H1 (cell line): ENCODE measurements at places on chromosomes 13 and 19.

GRCh38 chr13:90118467-90119071 is 1228.9 kb upstream of the MIR17HG start:
- no peak for DNase-seq

DNA sequence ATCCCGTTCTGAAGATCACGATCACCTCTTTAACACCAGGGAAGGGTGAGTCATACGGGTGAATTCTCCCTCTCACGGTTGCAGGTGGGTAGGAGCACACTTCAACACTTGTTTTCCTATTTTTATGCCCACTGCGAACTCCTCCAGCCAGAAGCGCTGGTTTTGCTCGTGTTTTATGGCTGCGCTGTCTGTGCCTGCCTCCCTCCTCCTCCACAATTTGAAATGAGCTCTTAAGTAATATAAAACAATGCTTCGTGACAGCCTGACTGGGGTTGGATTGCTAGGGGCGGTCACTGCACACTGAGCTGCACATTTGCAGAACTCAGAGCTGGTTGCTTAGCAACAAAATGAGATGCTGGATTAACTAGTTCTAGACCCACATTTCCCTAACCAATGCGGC is 12.9 kb downstream of the CCDC70 start:
- no peak for DNase-seq

DNA sequence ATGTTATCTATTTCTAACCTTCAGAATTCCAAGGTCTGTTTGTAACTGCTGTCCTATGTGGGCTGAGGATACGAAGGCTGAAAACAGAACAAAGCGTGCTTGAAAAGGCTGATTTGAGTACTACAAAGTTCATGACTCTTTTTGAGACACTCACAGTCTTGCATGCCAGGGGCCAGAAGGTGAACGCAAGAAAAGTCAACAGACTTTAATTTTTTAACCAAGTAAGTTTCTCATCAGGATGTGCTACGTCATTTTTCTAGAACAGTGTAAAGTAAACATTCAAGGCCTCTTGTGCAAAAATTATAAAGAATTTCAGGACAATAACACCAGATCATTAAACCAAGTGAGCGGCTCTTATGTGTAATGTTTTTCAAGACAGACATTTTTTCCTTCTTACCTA is 163.5 kb downstream of the COG6 start:
- no peak for DNase-seq

- DNase-seq: no peak
Observed at GRCh38 chr13:25729201-25729600, 322.6 kb downstream of the SHISA2 start.

GRCh38 chr13:39503048-39503447 is 99.9 kb downstream of the LHFPL6 start:
- DNase-seq: no peak

GRCh38 chr13:21450936-21451335 is 8.2 kb downstream of the ZDHHC20 start:
- DNase-seq: no peak

- no peak for DNase-seq
Observed at GRCh38 chr13:106681997-106682396, 114.1 kb upstream of the ARGLU1 start.

GRCh38 chr13:100589178-100589725 is 663 bp upstream of the GGACT start:
- DNase-seq: no peak

GRCh38 chr19:21910318-21910717 is 74.3 kb upstream of the ZNF43 start:
- DNase-seq: no peak

- no peak for DNase-seq
Observed at GRCh38 chr13:31896427-31896826, 135.1 kb upstream of the FRY start.

DNA sequence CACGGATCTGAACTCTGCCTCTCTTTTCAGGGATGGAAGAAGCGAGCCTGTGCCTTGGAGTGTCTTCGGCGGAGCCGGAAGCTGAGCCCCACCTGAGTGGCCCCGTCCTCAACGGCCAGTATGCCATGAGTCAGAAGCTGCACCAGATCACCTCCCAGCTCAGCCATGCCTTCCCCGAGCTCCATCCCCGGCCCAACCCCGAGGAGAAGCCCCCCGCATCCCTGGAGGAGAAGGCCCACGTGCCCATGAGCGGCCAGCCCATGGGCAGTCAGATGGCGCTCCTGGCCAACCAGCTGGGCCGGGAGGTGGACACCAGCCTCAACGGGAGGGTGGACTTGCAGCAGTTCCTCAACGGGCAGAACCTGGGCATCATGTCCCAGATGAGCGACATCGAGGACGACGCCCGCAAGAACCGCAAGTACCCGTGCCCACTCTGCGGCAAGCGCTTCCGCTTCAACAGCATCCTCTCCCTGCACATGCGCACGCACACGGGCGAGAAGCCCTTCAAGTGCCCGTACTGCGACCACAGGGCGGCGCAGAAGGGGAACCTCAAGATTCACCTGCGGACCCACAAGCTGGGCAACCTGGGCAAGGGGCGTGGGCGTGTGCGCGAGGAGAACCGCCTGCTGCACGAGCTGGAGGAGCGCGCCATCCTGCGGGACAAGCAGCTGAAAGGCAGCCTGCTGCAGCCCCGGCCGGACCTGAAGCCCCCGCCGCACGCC is 71.5 kb downstream of the ZNF536 start:
- DNase-seq: no peak

- DNase-seq: peak; percentile 96
Observed at GRCh38 chr19:4678881-4679790, 9.0 kb upstream of the MYDGF start.

- DNase-seq: no peak
Observed at GRCh38 chr19:28489776-28490175, 723.2 kb downstream of the UQCRFS1 start.

- DNase-seq: no peak
Observed at GRCh38 chr13:27252467-27252866, 1.1 kb downstream of the RPL21 start.

- no peak for DNase-seq
Observed at GRCh38 chr19:37413313-37414084, 42.6 kb downstream of the ZNF527 start.

DNA sequence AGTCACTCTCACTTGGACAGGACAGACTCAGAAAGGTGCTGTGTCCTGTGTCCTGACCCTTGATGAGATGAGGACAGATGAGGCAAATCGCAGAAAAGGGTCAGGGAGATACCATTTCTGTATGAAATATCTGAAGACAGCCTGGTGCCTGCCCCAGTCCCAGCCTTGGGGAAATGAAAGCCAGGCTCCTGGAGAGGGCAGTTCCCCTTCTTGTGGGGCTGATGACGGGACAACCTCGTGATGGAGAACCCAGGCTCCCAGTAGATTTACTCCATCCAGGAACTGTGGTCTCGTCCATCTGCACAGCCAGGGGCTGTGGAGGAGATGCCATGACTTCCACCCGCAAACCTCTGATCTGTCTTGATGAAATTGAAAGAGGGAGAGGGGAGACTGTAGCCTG is 13.8 kb downstream of the LILRB1 start:
- no peak for DNase-seq

DNA sequence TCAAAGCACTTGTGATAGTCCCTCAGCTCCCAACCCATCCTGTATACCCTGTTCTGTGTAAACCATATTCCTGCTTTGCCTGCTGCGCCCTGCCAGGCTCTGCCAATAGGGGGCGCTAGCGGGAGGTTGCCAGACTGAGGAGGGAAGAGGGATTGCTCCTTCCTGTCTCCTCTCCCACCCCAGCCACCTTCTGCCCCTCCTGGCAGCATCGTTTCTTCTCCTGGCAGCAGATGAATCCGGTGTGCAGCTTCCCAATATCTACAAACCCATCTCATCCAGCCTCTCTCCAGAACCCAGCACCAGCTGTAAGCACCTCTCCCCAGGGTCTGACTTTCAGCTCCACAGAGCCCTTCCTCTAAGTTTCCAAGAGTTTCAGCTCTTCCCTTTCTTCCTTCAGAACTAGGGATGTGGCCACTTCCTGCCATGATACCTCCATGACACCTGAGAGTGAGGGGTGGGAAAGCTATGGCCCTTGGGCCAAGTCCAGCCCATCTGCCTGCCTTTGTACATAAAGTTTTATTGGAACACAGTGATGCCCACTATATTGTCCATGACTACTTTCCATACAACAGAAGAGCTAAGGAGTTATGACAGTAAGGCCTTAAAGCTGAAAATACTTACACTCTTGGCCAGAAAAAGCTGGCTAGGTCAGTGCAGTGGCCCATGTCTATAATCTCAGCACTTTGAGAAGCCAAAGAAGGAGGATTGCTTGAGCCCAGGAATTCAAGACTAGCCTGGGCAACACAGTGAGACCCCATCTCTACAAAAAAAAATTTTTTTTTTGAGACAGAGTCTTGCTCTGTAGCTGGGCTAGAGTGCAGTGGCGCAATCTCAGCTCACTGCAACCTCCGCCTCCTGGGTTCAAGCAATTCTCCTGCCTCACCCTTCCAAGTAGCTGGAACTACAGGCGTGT is 34.5 kb upstream of the ATP1A3 start:
- peak; percentile 98 for DNase-seq

- DNase-seq: no peak
Observed at GRCh38 chr13:41520016-41520659, 62.8 kb downstream of the RGCC start.

DNA sequence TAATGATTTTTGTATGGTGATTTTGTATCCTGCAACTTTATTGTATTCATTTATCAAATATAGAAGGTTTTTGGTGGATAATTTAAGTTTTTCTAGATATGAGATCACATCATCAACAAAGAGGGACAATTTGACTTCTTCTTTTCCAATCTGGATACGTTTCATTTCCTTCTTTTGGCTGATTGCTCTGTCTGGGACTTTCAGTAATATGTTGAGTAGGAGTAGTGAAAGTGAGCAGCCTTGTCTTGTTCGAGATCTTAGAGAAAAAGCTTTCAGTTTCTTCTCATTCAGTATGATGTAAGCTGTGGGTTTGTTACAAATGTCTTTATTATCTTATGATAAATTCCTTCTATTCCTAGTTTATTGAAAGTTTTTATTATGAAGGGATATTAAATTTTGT is 352.0 kb upstream of the DACH1 start:
- no peak for DNase-seq

GRCh38 chr19:35757231-35757748 is 461 bp upstream of the HSPB6 start:
- DNase-seq: no peak

GRCh38 chr19:5107432-5108122 is 138.7 kb downstream of the KDM4B start:
- DNase-seq: no peak

DNA sequence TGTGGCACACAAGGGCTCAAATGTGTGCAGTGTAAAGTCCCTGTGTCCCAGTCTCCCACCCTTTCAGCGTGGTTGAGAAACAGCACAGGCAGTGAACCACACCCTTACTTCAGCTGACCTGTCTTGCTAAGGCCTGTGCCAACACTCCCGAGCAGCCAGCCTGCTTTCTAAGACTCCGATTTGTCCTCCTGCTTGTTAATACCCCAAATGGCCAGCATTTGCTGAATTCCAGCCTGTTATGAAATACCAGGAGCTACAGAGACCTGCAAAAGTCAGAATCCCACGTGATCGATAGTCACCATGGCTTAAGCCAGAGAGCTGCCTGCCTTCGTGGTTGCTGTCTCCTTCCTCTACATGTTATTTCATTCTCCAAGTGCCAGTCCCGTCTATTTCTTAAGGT is 200.5 kb downstream of the FGF9 start:
- DNase-seq: no peak

GRCh38 chr19:18992696-18993095 is 40.6 kb downstream of the SUGP2 start:
- no peak for DNase-seq

- no peak for DNase-seq
Observed at GRCh38 chr19:44850641-44851109, 4.6 kb downstream of the NECTIN2 start.

GRCh38 chr13:78060966-78061365 is 142.3 kb upstream of the EDNRB start:
- DNase-seq: no peak

DNA sequence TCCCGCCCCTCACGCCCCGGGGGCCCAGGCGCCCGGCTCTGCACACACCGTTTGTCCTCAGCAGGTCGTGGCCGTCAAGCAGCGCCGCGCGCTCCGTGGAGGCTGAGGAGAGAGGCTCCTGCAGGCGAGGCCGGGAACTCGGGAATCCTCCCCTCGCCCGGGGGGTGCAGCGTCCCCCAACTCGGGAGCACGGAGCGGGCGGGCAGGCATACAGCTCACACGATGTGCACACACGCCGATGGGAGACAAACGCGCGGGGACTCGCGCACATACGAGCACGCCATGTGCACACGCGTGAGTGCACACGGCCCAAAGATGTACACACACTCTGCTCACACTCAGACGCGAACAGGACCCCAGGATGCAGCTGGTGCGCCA is 703 bp downstream of the CLEC4G start:
- DNase-seq: no peak
